ENCODE measurements at places on chromosomes 4 and X. TPM values are rescaled to one million over a fixed set of nuclear protein-coding genes. Genes with fewer than 3 reads are reported as not detected.

GRCh38 chr4:53557669-53558064 is 33.6 kb downstream of the LNX1 start:
- H3K27me3 ChIP-seq, result no peaks in the 10 kb centered on the region
- no peak overlapping the region for H3K27ac ChIP-seq
- peaks cover 18% of the 10 kb centered on the region for H3K4me1 ChIP-seq
- H3K4me3 ChIP-seq, result no peak overlapping the region
- no peaks in the 10 kb centered on the region for H3K36me3 ChIP-seq

DNA sequence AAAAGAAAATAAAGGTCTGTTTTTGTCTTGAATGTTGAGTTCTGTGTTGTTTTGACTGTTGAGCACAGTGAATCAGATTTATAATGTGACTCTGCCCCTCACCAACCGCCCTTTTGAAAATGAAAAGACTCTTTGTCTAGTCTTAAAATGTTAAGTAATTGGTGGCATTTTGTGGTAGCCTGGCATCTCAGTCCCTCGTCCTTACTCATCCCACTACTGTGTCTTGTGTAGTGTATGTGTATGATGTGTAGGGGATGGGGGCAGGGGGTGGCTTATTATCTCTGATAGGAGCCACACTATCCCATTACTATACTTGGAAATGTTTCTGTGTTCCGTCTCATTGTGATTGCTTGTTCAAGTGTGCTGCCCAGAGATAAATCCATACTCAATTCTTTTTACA is 12.2 kb downstream of the KLHL34 start:
- DNase-seq, result no peak
- no peak overlapping the region for H3K27ac ChIP-seq
- H3K4me1 ChIP-seq, result no peaks in the 10 kb centered on the region
- no peaks in the 10 kb centered on the region for H3K27me3 ChIP-seq

DNA sequence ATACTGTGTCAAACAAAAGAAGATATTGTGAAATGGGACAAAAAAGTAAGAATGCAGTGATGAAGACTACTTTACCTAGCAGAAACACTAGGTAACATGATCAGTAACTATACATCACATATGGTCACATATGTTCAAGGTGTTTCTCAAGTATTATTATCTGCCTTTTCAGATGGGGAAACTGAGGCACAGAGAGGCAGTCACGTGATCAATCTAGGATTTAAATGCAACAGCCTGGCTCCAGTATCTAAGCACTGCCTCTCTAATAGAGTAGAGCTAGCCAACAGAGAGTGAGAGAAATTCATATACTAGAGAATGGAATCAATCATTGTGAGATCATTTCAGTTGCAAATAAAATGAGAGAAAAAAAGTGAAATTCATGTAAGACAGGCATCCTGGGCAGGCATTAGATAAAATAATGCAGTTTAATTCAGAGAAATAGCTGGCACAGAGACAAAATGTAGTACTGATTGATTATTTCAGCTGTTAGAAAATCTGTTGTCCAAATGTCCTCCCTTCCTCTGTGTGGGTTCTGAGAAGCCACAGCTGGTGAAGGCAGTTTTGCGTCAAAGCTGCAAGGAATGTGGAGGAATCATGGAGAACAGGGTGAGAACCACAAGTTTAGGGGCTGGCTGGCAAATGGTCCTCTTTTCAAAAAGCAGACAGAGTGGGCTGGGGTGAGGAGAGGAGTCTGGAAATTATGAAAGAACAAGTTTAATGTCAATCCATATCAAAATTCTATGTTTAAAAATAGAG is 26.0 kb downstream of the SMIM43 start:
- no peaks in the 10 kb centered on the region for H3K4me1 ChIP-seq
- no peaks in the 10 kb centered on the region for H3K36me3 ChIP-seq
- H3K4me3 ChIP-seq, result no peak overlapping the region
- H3K27ac ChIP-seq, result no peak overlapping the region

GRCh38 chr4:148173397-148174017 is 268.7 kb downstream of the NR3C2 start:
- H3K27me3 ChIP-seq, result no peaks in the 10 kb centered on the region
- DNase-seq, result no peak
- H3K4me3 ChIP-seq, result no peak overlapping the region
- H3K36me3 ChIP-seq, result no peaks in the 10 kb centered on the region
- H3K4me1 ChIP-seq, result no peaks in the 10 kb centered on the region

DNA sequence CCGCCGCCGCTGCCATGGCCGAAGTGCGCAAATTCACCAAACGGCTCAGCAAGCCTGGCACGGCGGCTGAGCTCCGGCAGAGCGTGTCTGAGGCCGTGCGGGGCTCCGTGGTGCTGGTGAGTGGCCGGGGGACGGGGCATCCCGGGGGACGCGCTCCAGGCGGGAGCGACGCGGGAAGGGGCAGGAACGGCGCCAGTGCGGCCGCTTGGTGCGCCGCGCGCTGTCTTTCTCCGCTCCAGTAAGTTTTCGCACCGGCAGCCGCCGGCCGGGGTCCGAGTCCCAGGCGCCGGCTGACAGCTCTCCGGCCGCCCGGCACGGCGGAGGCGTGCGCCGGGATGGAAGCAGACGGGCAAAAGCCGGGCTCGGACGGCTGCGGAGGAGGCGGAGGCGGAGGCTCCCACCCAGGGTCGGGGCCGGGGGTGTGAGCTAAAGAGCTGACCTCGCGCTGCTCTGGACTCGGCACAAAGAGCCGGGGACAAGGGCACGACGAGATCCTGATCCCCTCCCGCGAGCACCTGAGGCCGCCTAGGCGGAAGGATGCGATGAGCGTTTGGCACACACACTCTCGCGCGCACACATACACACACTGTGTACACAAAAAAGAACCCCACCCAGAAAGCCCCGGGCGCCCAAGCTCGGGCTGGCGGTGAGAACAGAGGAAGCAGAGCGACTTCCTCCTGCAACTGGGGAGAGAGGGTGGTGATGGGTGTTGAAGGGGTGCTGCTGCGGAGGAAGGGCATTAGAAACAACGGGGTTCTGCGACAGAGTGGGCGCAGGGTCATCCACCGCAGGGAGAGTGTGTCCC is 545 bp downstream of the DOCK11 start:
- H3K36me3 ChIP-seq, result no peaks in the 10 kb centered on the region
- H3K4me1 ChIP-seq, result peaks cover 8% of the 10 kb centered on the region
- no peaks in the 10 kb centered on the region for H3K27me3 ChIP-seq
- H3K27ac ChIP-seq, result peak overlapping the region; percentile 75
- DNase-seq, result peak; percentile 77
- H3K4me3 ChIP-seq, result peak overlapping the region; percentile 55

GRCh38 chr4:1717129-1718094 is 3.7 kb downstream of the TMEM129 start:
- peak overlapping the region; percentile 97 for H3K27ac ChIP-seq
- no peaks in the 10 kb centered on the region for H3K27me3 ChIP-seq
- peaks cover 77% of the 10 kb centered on the region for H3K4me1 ChIP-seq
- no peak overlapping the region for H3K4me3 ChIP-seq
- peaks cover 25% of the 10 kb centered on the region for H3K36me3 ChIP-seq
- no peak for DNase-seq

DNA sequence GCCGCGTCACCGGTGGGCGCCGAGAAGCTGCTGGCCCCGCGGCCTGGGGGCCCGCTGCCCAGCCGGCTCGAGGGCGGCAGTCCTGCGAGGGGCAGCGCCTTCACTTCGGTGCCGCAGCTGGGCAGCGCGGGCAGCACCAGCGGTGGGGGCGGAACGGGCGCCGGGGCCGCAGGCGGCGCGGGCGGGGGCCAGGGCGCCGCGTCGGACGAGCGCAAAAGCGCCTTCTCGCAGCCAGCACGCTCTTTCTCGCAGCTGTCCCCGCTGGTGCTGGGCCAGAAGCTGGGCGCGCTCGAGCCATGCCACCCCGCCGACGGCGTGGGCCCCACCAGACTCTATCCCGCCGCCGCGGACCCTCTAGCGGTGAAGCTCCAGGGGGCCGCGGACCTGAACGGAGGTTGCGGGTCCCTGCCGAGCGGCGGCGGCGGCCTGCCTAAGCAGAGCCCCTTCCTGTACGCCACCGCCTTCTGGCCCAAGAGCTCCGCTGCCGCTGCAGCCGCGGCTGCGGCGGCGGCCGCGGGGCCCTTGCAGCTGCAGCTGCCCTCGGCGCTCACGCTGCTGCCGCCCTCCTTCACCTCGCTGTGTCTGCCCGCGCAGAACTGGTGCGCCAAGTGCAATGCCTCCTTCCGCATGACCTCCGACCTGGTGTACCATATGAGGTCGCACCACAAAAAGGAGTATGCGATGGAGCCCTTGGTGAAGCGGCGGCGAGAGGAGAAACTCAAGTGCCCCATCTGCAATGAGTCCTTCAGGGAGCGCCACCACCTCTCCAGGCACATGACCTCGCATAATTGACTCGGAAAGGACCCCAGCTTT is 5.6 kb downstream of the PRDM8 start:
- peak; percentile 70 for DNase-seq
- H3K27me3 ChIP-seq, result no peaks in the 10 kb centered on the region
- H3K27ac ChIP-seq, result peak overlapping the region; percentile 76

DNA sequence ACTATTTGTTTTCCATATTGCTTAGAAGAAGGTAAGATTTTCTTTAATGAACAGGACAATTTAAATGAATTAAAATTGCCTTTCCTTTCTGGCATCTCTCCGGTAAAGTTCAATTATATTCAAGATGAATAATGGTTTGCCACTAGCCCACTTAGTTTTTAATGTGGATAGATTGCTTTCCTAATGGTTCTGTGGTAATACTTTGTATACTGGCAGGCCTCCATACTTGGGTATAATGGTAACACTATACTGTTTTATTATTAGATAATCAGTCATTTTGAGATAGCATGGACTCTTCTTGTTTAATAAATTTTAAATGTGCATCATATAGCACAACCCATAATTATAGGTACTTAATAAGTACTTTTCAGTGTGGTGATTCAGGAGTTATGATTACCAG is 89.5 kb downstream of the ELOVL6 start:
- H3K36me3 ChIP-seq, result peaks cover 5% of the 10 kb centered on the region
- DNase-seq, result no peak
- no peak overlapping the region for H3K4me3 ChIP-seq
- H3K27ac ChIP-seq, result no peak overlapping the region

- no peak overlapping the region for H3K27ac ChIP-seq
- H3K4me1 ChIP-seq, result no peaks in the 10 kb centered on the region
- no peak overlapping the region for H3K4me3 ChIP-seq
- DNase-seq, result no peak
- H3K27me3 ChIP-seq, result no peaks in the 10 kb centered on the region
- no peaks in the 10 kb centered on the region for H3K36me3 ChIP-seq
Measured at GRCh38 chrX:42128020-42128419, 204.7 kb upstream of the CASK start.

DNA sequence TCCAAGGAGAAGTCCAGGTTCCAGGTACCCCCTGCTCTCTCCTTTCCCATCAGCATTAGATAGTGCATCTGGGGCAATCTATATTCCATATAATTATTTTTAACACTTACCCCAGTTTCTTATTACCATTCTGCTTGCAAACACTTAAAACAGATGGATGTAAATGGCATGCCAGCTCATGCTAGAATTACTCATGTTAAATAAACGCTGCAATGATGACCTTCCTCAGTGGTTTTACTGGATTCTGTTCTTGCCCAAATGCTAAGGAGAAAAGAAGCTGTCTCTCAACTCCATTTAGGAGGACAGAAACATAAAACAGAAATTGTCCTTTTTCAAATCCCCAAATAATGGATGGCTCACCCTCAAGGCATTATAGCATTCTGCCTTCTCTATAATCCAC is 161.1 kb downstream of the NLGN4X start:
- H3K4me3 ChIP-seq, result no peak overlapping the region
- H3K27ac ChIP-seq, result no peak overlapping the region
- no peaks in the 10 kb centered on the region for H3K36me3 ChIP-seq
- H3K4me1 ChIP-seq, result no peaks in the 10 kb centered on the region

DNA sequence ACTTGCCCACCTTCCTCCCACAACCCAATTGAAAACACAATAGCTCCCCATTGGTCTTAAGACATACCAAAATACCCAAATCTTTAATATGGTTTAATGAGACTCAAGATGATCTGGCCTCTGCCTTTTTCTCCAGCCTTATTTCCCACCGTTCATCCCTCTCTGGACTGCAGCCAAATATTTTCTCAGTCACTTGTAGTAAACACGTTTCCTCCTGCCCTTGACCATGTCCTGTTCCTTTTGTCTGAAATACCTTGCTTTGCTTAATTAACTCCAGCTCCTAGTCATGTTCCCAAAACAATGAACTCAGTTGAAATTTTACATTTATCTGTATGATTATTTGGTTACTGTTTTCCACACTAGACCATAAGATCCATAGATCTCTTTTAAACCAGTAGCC is 8.4 kb upstream of the NUP54 start:
- peaks cover 36% of the 10 kb centered on the region for H3K36me3 ChIP-seq
- no peak overlapping the region for H3K27ac ChIP-seq
- H3K27me3 ChIP-seq, result no peaks in the 10 kb centered on the region
- peak; percentile 16 for DNase-seq

DNA sequence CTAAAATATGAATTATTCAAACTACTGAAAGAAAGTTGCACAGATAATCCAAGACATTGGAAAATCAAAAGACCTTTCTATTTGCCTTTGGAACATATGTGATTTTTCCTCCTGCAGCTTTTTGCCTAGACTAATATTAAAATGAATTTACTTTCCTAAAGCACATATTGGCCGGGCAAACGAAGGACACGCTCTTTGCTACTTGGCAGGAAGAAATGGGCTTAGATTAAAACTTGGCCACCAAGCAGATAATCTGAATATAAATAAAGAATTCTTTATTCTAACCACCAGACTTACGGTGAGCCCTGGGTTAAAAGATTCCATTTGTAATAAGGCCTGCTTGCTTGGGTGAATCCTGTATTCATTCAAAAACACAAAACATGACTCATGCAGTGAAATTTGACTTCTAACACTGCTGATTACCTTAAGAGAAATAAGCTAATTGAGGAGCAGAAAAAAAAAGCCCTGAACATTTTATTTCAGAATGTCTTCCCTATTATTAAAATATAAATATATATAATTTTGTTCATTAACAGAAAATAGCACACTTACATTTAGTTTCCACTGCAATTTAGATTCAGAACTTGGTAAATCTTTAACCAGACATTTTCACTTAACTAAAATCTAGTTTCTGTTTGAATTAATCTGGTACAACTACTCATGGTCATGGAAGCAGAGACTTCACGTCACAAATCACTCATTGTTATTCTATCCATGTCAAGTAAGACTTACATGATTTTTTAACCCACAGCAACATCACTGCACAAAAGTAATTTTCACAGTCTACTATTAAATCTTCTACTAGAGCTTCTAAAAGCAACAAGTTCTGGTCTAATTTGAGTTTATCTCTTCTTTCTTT is 116.1 kb upstream of the PLAC1 start:
- H3K36me3 ChIP-seq, result peaks cover 30% of the 10 kb centered on the region
- no peak for DNase-seq
- peak overlapping the region; percentile 7 for H3K27ac ChIP-seq
- no peaks in the 10 kb centered on the region for H3K4me1 ChIP-seq
- no peak overlapping the region for H3K4me3 ChIP-seq
- no peaks in the 10 kb centered on the region for H3K27me3 ChIP-seq

GRCh38 chr4:189763583-189763982 is 177.1 kb upstream of the FRG1 start:
- no peak overlapping the region for H3K4me3 ChIP-seq
- H3K27me3 ChIP-seq, result no peaks in the 10 kb centered on the region
- H3K27ac ChIP-seq, result no peak overlapping the region
- no peak for DNase-seq
- H3K4me1 ChIP-seq, result no peaks in the 10 kb centered on the region
- H3K36me3 ChIP-seq, result no peaks in the 10 kb centered on the region

SSX2B gene
- total RNA-seq, result not detected

HSD17B13 gene
- 0.45 TPM for total RNA-seq

STATH gene
- total RNA-seq, result not detected

PAGE2B gene
- not detected for total RNA-seq

SLC9B2 gene
- total RNA-seq, result 19.9 TPM

KLB gene
- total RNA-seq, result not detected

CT45A2 gene
- total RNA-seq, result not detected

PDGFC gene
- total RNA-seq, result 5.5 TPM

THOC2 gene
- 217 TPM for total RNA-seq

Data from stomach (tissue), 19 donors.